ENCODE measurements at places on chromosomes 4 and X.
A peak's percentile ranks its signal among the peaks of the same experiment; 100 is the strongest.

- DNase-seq: no peak
Observed at GRCh38 chr4:69830560-69831269, 29.2 kb downstream of the SULT1E1 start.

DNA sequence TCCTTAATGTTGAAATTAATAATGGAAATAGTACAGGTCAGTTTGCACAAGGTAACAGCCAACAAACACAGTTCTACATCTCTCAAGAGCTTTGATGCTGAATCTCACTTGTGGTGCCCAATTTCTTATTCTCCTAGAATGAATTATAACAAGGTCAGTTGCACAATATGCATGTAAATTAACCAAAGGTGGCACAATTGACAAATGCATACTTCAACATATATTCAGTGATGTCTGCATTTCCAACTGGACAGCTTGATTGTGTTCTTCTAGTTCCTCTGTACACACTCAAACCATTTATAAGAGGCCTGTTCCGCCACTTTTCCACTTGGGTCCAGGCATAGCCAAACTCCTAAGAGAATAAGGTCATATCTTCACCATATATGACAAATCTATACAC, 210.3 kb upstream of the EPHA5 start:
- DNase-seq: no peak

- DNase-seq: no peak
Observed at GRCh38 chrX:123277347-123277746, 93.3 kb downstream of the GRIA3 start.

- no peak for DNase-seq
Observed at GRCh38 chr4:147768113-147768512, 36.2 kb downstream of the ARHGAP10 start.

GRCh38 chr4:58734030-58734674, 1624.0 kb upstream of the IGFBP7 start:
- no peak for DNase-seq

DNA sequence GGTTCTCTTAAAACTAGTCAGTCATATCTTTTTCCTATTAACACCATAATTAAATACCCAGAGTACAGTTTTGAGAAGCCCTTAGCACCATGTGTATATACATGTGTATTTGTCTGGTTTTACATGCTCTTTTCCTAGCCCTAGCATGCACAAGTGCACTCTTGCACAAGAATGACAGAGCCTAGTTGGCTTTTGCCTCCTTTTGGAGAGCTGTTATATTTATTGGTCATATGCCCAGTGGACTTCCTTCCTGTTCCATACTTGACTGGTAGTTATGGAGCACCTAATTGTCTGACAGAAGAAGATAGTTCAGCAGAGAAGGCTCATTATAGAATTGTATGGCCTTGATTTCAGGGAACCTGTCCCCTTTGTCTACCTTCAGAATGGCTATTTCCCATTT, 155.6 kb downstream of the ARX start:
- DNase-seq: no peak

- DNase-seq: no peak
Observed at GRCh38 chr4:22410645-22411247, 105.1 kb downstream of the ADGRA3 start.

- no peak for DNase-seq
Observed at GRCh38 chrX:714131-714530, 83.5 kb downstream of the SHOX start.

DNA sequence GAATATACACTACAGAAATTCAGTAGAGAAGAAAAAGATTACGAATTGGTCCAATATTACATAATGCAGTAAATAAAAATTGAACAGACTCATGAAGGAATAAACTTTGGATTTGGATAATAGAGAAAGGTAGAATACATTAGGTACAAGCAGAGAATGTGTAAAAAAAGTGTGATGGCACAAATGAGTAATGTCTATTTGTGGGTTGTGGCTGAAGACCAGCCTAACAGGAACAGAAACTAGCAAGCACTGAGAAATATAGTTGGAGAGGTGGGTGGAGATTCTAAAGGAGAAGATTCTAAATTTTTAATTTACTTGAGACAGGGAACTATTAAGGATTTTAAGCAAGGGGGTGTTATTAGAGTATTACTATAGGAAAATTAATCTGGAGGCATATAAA, 15.2 kb upstream of the CLOCK start:
- DNase-seq: no peak

GRCh38 chr4:128810331-128810870, 901 bp downstream of the JADE1 start:
- peak; percentile 9 for DNase-seq

- no peak for DNase-seq
Observed at GRCh38 chrX:110734894-110735541, 60.6 kb downstream of the CHRDL1 start.

DNA sequence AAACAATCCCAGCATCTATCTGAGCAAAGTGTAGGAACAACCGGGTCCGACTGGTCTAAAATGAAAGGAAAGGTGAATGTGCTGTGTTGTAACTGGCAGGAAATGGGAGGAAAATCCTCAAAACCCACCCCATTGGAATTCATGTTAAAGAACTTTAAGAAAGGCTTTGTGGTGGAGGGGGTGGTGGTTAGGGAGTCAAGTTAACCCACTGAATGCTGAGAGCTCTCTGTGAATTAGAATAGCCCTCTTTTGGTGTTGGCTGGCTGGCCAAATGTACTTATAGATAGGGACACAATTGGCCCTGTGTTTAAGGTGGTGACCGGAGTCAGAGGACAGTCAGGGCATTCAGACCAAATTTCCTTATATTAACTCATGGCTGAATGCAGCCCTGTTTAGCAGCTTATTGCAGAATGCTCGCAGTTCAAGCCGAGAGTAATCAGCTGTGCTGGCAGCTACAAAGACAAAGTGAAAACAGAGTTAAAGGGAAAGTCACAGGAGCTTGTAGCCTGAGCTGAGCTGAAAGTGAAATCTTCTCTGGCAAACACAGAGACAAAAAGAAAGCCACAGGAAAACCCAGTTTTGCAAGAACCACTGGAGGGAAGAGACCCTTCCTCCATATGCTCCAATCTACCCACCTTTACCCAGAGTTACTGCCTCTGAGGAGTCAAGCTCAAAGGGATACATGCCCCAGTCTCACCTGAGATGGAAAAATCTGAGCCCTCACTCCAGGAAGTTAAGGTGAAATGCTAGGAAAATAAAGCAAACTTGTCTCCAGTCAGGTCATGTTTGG, 38.5 kb upstream of the UGT2B7 start:
- DNase-seq: no peak

- DNase-seq: no peak
Observed at GRCh38 chrX:71935476-71935875, 24.8 kb downstream of the NHSL2 start.

GRCh38 chrX:19624739-19625138, 109.4 kb upstream of the MAP3K15 start:
- DNase-seq: no peak

- DNase-seq: no peak
Observed at GRCh38 chr4:56148428-56148827, 199.7 kb downstream of the CEP135 start.

DNA sequence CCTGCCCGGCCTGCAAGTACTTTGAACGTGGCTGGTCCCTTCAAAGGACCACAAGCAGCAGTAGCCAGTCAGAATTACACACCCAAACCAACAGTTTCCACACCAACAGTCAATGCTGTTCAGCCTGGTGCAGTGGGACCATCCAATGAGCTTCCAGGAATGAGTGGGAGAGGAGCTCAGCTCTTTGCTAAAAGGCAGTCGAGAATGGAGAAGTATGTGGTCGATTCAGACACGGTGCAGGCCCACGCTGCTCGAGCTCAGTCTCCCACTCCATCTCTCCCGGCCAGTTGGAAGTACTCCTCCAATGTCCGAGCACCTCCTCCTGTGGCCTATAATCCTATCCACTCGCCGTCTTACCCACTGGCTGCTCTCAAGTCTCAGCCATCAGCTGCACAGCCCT, 104.4 kb upstream of the MYOZ2 start:
- no peak for DNase-seq

DNA sequence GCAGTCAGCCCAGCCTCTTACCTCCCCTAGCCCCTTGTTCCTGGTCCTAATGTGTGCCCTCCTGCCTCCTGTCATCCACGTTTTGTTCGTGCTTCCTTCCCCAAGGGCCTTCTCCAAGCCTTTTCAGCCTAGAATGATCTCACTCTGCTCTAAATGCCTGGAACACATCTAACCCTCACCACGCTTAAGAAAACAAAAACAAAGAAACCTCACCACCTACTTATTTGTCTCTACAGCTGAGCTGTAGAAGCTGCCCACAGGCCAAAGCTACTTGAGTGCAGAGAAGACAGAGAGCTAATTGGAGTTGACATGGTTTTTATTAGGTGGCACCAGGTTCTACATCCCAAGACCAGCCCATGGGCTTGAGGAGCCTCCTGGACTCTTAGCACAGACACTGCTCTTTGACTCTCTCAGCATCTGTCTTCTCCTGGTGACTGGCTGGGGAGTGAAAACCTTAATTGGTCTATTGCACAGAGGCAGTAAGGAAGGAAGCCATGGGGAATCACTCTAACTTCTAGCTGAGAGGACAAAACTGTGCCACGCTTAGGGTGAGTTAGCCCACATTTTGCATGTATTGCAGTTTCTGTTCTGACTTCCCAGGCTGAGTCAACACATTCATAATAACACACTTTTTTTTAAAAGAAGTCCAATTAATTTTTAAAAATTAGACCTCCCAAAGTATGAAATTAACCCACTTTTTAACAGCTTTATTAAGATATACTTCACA, 52.3 kb upstream of the PDK3 start:
- no peak for DNase-seq

DNA sequence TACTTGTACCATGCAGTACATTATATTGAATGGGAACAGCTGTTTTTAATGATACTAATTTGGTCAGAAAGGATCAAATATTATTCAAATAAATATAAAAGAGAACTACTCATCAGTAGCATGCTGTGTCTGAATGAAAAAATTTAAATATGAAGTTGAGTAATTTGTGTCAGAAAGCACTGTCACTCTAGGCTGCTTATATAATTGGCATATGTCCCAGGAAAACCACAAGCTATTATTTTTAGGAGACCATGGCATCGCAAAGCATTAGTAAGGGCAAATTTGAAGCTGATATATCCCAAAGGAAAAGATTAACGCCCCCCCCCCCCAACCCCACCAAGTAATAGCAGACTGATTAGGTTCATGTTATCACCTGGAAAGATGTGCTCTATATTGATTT, 388.5 kb upstream of the SPANXN4 start:
- DNase-seq: no peak
